ENCODE measurements at places on chromosomes 1 and 21.
A peak's percentile ranks its signal among the peaks of the same experiment; 100 is the strongest.

DNA sequence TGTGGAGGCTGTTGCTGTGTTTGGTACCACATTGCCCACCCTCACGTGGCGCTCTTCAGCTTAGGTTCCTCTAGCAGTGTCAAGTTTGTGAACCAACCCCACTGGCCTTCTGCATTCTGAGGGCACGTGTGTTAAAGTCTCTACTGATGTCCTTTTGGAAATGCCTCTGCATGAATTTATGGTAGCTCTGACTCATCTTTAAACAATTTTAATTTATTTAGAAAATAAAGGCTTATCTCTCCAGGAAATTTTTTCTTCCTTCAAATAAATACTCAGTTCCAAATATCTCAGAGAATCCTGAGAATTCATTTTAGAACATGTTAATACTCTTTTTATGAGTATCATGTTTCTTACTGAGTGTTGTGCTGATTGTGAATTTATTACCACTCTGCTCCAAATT, 5.5 kb downstream of the CD1D start:
- no peak for DNase-seq

DNA sequence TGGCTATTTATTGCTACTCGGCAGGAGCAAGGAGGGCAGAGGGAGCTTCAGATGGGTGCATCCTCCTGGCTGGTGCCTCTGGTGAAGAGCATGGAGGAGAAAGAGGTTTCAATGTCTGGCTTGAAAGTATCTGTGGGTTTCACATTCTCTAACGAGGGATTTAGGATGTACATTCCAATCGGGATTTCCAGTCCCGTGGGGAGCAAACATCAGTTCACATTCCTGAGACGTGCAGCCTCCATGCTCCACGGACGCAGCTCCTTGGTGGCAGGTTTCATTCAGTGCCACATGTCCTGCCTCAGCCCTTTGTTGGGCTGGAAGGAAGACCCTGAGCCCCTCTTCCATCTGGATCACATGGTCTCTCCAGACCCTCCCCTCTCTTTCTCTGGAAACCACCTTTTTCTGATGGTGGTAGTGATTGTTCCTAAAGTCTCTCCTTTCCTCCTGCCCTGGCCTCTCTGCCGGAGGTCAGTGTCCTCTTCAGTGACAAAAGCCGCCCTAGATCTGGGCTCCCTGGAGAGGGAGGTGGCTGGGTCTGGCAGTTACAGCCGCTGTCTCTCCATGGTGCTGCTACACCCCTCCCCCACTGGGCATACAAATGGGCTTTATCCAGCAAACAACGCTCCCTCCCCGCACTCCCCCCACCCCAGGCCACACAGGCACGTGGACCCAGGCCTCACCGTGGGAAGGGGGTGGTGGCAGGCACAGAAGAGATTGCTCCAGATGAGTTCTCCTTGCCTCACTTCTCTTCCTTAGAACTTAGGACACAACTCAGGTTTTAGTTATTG, 826 bp upstream of the CA14 start:
- DNase-seq, result no peak

GRCh38 chr1:114521396-114522263, 10.6 kb upstream of the TRIM33 start:
- no peak for DNase-seq

DNA sequence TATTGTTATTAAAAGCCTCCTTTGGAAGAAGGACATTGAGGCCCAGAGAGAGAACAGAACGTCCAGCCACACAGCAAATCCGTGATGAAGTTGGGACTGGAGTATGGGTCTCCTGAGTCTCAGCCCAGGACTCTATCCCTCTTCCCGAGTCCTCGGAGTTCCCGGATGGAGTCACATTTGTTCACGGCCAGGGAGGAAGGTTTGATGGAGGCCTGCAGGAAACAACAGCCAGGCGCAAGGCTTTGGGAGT, 357 bp upstream of the TXLNA start:
- DNase-seq, result peak; percentile 62

DNA sequence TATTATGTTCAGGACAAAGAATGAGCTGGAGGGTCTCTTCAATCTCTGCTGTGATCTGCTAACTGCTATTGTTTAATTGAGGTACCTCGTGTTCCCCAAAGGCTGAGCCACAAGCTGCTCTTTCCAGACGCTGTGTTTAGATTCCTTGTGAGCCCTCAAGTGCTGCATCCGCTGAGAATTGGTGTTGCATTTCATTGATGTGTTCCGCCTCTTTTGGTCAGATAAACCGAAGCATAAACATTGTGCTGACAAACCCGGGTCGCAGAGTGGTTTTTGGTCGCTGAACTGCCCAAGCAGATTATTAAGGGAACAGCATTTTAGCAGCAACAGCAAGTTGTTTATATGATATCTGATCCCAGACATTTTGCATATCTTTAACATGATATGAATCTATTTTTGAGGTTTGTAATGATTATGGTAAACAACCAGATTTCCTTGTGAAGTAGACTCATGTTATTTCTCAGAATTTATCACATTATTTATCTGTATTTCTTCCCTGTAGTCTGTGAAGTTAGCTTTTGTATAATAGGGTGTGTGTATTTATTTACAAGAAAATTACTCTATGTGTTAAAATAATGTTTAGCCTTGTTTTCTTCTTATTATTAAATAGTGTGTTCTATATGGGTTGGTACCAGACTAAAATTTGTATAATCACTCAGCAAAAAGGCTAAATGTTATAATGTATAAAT, 217.2 kb upstream of the C1orf105 start:
- no peak for DNase-seq

DNA sequence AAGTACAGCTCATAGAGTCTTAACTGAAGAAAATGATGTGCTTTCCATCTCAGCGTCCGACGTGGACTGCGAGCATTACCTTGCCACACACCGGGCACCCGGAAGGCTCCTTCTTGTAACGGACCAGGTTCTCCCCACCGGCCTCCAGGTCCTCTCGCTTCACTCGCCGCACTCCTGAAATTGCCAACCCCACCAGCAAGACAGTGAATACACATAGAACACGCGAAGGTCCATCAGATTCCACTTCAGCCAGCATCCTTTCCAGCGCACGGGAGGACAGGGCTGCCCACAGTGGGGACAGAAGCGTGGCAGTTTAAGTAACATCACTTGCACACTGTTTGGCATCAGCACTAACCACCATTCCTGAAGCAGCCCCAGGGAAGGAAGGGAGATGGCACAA, 53.3 kb downstream of the PRDM15 start:
- DNase-seq, result no peak

GRCh38 chr21:35086357-35086756, 37.3 kb upstream of the RUNX1 start:
- no peak for DNase-seq

- no peak for DNase-seq
These were observed 476 bp downstream of the AXDND1 start for GRCh38 chr1:179366093-179366800.

DNA sequence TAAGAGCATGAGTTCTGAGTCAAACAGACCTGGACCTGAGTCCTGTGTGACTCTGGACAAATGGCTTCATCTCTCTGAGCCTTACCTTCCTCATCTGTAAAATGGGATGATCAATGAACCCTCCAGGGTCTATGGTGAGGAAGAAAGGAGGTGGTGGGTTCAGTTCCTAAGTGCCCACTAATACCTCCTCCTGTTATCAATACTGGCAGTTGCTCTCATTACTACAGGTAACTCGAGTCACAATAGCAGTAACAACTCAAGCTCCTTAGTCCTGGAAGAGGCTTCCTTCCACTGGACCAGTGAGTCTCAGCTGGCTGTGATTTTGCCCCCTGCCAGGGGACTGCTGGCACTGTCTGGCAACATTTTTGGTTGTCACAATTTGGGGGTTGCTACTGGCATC, 2.6 kb downstream of the PADI2 start:
- no peak for DNase-seq

DNA sequence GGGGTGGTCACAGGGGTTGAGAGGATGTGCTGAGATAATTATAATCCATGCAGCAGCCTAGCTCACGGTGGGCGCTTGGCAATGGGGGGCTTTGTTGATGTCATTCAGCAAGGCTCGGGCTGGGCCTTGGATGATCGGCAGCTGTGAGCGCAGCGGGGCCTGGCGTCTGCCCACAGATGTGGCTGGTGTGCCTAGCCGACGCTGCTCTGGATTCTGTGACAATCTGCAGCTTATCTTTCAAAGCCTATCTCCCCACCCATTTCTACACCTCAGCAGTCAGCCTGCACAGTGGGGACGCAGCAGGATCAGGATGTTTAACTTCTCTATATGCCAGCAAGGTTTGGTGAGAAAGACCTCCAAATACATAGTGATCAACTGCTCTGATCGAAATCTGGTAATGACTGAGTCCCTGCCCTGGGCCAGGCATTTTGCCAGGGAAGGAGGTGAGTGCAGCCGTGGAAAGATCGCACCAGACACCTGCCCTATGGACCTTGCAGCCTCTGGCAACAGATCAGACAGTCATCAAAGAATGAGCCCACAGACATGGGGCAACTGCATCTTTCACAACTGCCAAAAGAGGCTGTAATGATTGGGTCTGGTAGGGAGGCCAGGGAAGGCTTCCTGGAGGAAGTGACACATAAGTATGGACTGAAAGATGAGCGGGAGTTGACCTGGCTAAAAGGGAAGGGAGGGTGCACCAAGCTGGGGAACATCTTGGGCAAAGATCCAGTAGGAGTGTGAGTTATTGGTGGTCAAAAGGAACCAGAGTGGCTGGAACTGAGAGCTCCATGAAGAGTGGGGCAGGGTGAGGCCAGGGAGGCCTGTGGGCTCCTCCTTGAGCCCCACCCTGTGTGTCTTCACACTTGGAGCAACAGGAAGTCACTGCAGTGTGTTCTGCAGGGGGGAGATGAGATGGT, 35.3 kb downstream of the EPHB2 start:
- DNase-seq, result no peak

- DNase-seq, result no peak
These were observed 54.1 kb downstream of the CD46 start for GRCh38 chr1:207805841-207806421.

DNA sequence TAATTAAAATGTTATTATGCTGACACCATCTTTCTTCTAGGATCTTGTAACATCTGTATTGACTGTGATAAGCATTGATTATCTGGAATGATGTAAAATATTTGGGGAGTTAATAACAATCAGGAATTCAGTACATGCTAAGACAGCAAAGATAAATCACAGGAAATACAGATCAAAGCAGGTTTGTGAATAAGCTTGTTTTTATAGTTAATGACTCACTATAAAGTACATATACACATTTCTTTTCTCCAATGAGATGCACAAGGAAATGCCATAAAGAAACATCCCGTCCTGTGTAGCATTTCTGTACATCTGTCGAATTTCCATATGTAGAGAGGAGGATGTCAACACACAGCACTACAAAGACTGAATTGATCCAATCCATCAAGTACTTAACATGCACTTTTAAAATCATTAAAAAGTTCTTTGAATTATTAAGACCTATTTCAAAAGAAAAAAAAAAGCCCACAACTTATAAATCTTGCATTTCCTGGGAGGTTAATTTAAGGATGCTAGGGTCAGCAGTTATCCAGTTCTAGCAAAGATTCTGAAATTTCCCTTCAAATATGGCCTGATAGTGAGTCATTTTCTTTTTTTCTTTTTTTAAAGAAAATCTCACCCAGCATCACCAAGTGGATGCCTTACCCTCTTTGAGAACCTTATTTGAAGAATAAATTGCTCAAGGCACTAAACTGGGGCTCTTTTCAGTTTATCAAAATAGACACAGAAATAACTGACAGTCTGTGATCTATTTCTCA, 243.2 kb upstream of the NR5A2 start:
- no peak for DNase-seq

- DNase-seq, result no peak
These were observed 6.2 kb upstream of the CENPS start for GRCh38 chr1:10424034-10424433.

DNA sequence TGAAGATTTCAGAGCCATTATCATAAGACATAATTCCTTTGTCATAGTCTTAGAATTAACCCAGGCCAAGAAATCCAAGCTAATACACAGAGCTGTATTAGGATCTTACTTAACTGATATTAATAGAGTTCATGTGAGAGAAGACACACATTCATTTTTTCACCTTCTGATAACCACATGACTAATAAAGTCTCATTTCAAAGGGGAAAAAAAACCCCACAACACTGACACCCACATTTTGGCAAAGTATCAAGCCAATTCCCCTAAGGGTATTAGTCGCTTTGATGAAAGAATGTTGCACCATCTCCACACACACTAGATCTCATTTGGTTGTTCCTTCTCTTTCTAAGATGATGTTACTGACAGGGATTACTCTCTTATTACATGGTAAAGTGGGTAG, 344.4 kb upstream of the ESRRG start:
- no peak for DNase-seq

GRCh38 chr1:5753549-5754421, 238.4 kb downstream of the NPHP4 start:
- no peak for DNase-seq

DNA sequence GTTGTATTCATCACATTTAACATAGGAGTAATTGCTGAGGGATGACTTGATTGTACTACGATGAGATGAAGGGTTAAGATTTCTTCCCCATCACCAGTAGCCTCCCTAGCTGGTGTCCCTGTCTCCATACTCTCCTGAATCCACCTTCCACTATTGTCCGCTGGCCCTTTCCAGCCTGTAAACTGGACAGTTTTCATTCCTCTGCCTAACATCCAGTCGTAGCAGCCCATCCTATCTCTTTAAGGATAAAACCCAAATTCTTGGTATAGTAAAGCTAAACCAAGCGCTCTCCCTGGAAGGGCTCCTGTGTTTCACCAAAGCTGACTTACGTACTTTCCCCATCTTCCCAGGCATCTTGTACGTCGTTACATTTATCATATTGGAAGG, 670 bp downstream of the COX20 start:
- DNase-seq, result no peak

DNA sequence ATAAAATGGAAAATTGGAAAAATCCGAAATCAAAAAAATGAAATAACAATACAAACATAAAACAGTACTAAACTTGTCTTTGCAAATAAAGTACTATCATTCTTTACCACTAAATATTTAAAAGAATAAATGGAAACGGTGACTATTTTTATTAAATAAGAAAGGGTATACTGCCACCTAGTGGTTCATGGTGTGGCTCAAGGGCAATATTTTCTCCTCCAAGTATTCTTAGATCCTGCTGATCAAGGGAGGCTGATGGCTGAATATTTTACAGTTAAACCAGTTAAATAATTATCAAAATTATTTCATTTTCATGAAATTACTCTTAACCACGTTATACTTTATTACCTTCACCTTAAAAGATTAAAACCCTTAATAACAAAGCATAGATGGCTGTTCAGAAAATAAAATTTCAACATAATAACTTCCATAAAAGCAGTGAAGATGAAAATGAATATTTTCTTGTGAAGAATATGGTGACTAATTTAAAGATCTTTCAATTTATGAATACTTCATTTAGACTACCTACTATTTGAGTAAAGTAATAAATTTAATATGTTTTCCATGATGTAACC, 1793.9 kb downstream of the NCAM2 start:
- peak; percentile 55 for DNase-seq

GRCh38 chr1:11691928-11692711, 610 bp downstream of the DRAXIN start:
- no peak for DNase-seq

All from NCI-H2171 (cell line).